ENCODE measurements at places on chromosomes 2 and 18.

- DNase-seq = no peak
These were observed 209.5 kb downstream of the NDUFA10 start for GRCh38 chr2:239815671-239816070.

- DNase-seq = peak; percentile 58
These were observed 66.7 kb downstream of the DNMT3A start for GRCh38 chr2:25274868-25275574.

DNA sequence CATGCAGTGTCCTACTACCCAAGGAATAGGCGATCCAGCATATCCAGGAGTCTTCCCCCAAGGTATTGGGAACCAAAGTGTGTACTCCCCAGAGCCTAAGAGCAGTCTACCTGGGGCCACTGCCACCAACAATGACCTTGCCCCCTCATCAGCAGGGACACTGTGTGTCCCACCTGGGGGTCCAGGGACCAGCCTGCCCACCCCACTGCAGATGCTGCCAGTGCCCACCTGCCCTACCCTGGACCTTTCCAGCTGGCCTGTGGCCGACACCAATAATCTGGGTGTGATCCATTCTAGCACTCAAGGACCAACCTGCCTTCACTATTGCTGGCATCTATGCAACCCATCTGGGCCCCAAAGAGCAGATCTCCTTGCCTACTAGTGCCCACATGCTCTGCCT lies 32.2 kb downstream of the DNAH7 start:
- no peak for DNase-seq

DNA sequence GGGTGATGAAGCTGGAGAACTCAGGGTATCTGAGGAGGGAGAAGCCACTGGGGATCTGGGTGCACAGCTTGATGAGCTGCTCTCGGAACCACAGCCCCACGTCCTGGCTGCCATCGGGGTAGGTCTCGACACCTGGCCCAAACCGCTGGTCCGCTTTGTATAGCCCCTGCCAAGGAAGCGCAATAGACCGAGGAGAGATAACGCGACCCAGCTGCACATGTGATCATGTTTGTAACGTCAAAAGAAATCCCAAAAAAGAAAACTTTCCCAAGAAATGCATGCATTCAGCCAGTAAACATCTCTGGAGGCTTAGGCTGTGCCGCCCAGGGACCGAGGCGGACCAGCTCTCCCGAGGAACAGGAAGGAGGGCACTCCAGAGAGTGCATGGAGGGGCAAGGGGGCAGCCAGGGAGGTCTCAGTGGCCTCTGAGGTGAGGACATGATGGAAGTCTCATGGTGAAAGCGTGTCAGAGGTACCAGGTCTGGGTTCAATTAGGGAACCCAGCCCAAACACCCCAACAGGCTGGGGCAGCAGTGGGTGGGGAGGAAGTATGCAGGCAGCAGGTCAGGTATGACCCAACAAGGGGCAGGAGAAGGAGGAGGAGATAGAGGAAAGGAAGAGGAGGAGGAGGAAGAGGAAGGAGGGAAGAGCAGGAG lies 28.3 kb downstream of the ANKMY1 start:
- no peak for DNase-seq

- DNase-seq = no peak
These were observed 43.5 kb upstream of the KCNG2 start for GRCh38 chr18:79754022-79754761.

DNA sequence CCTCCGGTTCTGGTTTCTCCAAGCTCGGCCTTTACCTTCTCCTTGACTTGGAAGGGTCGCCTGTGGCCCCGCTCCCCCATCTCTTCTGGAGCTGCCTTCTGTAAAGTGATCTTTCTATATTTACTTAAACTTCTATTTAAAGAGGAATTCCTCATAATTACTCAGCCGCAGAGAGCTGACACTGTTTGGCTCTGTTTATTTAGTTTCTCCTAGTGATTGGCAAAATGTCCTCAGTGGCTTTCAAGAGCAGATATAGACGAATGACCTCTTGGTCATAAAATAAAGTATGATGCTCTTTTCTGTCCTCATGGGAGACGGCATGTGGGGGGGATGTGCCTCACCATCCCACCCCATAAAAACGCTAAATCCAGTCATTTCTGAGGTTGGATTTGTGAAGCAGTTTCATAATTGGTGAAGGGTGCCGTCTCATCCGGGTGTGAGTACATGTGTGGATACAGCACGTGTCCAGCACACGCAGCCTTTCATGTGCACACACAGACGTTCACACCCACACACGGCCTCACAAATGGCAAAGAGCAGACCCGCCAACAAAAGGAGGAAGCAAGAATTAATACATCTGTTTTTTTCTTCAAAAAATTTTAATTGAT lies 43.4 kb upstream of the SMAD7 start:
- peak; percentile 59 for DNase-seq

DNA sequence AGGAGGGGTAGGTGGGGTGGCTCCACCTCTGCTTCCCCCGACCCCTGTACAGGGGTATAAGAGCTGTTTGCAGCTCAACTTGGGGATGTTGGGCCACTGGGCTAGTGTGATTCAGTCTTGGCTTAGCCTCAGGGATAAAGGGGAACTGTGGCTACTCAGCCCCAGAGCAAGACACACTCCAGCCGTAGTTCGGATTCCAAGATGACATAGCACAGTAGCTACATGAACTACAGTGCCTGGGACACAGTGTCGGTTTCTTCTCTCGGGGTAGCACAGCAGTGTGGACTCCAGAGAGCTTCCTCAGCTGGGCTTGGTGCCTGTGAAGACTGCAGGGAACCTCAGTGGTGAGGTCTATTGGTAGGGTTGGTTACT lies 21.1 kb downstream of the CARF start:
- DNase-seq = no peak

- no peak for DNase-seq
These were observed 547.4 kb upstream of the ID2 start for GRCh38 chr2:8134473-8134932.

GRCh38 chr2:11692966-11693521 lies 23.0 kb upstream of the NTSR2 start:
- DNase-seq = peak; percentile 82

DNA sequence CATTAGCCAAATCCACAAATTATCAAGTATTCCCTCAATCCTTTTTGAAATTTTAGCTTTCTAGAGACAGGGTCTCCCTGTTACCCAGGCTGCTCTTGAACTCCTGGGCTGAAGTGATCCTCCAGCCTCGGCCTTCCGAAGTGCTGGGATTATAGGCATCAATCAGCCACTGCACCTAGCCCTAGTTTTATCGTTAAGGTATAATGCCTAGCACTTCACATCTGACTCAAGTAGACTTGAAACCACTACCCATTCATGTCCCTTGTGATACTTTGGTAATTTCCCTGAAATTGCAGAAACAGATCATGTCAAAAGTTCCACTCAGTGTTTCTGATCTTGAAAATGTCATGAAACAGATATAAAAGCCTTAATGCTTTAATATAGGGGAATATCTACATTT lies 26.3 kb downstream of the MEX3C start:
- peak; percentile 61 for DNase-seq

DNA sequence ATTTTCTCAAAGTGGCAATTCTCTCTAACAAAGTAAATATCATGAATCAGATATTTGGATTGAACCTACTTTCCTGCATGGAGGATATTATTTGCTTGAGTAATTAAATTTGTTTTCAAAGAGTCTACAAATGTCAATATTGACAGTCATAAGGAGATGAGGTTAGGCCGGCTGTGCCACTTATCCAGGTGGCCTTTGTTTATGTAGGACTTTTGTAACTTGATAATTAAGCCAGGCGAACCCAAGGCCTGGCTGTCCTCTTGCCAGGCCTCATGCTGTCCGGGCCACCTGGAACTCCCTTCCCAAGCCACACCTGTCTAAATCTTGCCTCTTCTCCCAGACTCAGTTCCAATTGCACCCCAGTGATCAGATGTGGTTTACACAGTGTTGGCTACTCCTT lies 255.2 kb downstream of the ACKR3 start:
- DNase-seq = no peak

DNA sequence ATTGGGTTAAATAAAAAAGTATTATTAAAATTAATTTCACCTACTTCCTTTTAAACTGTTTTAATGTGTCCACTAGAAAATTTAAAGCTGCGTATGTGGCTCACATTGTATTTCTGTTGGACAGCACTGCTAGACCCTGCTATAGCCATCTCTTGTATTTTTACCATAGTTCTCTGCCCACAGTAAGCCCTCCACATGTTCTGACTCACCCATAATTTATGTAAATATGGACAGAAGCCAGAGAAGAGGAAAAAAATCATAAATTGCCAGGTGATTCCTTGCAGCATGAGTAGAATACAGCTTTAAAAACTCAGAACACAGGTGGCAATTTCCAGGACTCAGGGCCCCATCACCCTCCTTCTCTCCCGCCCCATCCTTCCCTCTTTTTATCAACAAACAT lies 142.4 kb upstream of the MEX3C start:
- DNase-seq = no peak

DNA sequence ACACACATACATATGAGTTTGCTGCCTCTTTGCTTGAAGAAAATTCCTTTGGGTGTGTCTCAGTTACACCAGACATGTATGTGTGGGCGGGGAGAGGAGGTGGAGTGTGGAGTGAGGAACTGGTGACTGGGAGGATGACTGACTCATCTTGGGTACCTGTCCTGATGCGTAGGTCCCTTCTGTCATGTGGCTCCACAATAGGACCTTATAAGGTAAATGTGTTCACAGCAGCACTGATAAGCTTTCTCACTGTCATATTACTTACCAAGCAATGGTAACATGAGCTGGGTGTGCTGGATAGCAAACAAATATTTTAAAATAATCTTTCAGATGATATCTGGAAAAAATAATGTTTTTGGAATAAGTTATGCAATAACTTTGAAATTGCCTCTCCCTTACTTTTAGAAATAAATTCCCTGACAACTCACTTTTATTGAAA lies 45.1 kb downstream of the SLC9A2 start:
- peak; percentile 16 for DNase-seq

DNA sequence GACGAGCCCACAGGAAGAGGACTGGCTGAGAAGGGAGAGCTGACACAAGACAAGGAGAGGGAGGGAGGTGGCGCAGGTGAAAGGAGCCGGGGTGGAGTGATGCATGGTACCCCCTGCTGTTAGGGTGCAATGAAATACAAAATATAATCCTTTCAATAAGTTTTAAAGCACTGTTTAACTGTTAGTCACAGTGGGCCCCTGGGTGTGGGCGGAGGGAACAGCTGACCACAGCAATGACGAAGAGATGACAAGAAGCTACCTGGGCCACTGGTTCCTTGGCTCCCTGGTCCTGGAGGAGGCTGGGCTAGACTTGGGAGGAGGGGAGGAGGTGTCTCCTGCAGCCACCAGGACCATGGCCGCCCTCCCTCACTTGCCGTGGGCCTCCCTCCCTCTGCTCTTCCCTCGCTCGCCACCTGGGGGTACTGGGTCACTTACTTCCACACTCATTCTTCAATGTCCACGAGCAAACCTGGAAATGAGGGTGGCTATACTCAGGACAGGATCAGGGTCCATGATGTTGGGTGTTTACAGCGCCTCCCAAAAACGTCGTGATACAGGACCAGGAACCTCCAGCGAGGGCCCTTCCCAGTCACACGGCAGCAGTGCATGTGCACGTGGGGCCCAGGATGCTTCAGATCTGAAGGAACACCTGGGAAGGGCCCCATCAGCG lies 196.1 kb downstream of the ANKRD30B start:
- no peak for DNase-seq

GRCh38 chr2:210162466-210163124 lies 8.6 kb downstream of the KANSL1L start:
- DNase-seq = peak; percentile 53

DNA sequence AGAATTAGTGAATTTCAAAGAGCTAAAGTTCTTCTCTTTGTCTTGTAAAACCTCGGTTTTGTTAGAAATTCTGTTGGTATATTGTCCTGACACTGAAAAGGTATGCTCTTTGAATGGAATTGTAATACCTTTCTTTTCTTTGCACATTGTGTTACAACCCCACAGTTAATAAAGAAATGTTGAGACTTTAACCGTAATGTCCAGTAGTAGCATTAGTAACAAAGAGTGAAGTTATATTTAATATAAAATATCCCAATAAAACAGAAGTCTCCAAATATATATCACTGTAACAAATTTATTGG lies 69.8 kb downstream of the EHBP1 start:
- no peak for DNase-seq

DNA sequence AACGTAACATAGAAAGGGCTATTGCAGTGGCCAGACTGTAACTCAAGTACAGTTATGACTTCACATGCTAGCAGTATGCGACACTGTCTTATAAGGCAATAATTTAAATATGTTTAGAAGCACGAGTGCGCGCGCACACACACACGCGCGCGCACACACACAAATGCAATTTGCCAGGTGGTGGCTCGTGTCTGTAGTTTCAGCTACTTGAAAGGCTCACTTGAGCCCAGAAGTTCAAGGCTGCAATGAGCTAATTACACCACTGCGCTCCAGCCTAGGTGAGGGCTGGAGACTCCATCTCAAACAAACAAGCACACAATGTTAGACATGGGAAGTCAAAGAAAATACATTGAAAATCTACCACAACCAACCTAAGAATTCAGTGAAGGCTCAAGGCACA lies 103.7 kb downstream of the USP34 start:
- DNase-seq = no peak

GRCh38 chr18:74291771-74292540 lies at the start of gene CYB5A:
Gene CYB5A (minus strand): TSS chr18:74291963. CDS start chr18:74291875, 88 bp downstream.
- peak; percentile 98 for DNase-seq

- peak; percentile 86 for DNase-seq
These were observed 125.7 kb downstream of the RBMS1 start for GRCh38 chr2:160367887-160368286.

- DNase-seq = no peak
These were observed 804.9 kb downstream of the SUCLG1 start for GRCh38 chr2:83654091-83654611.

- no peak for DNase-seq
These were observed 154.3 kb downstream of the GLI2 start for GRCh38 chr2:120889936-120890335.

DNA sequence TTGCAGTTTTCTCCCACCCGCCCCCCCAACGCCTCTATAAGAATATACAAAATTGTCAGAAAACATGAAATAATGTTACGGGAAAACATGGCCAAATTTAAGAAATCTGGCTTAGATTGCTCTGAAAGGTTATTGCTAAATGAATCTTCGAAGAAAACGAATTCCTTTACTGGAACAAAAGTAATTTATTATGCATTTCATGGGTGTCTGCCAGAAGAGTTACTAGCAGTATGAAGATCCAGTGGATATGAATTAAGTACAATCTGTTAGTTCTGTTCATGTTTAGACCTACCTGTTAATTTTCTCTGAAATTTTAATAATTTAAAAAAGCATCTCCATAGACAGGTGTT lies 21.9 kb downstream of the GATA6 start:
- DNase-seq = no peak

Measured in suppressor macrophage treated with lipopolysaccharide for 4 hours (primary cell).